ENCODE measurements at places on chromosomes 6 and 20.

GRCh38 chr20:38043512-38044300, 10.2 kb downstream of the RPRD1B start:
- no peak for DNase-seq

- no peak for DNase-seq
These were observed 27.5 kb upstream of the CEP85L start for GRCh38 chr6:118678866-118679265.

GRCh38 chr6:91358986-91359385, 772.1 kb upstream of the MAP3K7 start:
- DNase-seq, result no peak

DNA sequence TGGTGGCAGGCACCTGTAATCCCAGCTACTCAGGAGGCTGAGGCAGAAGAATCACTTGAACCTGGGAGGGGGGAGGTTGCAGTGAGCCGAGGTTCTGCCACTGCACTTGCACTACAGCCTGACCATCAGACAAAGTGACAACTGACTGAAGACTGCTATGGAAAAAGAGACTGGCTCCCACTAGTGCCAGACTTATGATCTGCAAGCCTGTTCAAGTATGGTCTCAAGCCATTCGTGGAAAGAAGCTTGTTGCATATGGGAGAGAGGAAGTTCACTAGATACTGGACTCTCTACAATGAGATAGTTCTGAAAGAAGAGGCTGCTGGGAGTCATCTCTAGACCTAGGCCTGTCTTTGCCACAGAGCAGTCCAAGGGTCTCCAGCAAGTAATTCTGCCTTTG, 26.7 kb downstream of the MDN1 start:
- DNase-seq, result peak; percentile 18

GRCh38 chr20:38609815-38610214, 8.2 kb downstream of the ARHGAP40 start:
- no peak for DNase-seq

- no peak for DNase-seq
These were observed 231.0 kb upstream of the EYS start for GRCh38 chr6:65938000-65938399.

DNA sequence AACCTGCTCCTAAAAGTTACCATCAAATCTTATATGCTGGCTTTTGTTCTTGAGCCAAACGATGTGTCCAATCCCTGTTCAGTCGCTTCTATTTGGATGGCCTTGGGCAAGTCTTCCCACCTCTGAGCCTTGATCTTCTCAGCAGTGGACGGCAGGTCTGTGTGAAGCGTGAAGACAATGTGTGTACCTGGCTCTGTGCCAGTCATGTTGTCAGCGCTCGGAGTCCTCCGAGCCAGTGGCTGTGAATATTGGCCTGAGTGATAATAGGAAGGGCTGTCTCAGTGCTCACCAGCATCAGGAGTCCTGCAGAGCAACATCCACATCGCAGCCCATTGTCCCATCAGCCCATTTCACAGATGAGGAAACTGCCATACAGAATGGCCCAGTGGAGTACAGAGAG, 219.0 kb downstream of the CDC5L start:
- DNase-seq, result no peak

DNA sequence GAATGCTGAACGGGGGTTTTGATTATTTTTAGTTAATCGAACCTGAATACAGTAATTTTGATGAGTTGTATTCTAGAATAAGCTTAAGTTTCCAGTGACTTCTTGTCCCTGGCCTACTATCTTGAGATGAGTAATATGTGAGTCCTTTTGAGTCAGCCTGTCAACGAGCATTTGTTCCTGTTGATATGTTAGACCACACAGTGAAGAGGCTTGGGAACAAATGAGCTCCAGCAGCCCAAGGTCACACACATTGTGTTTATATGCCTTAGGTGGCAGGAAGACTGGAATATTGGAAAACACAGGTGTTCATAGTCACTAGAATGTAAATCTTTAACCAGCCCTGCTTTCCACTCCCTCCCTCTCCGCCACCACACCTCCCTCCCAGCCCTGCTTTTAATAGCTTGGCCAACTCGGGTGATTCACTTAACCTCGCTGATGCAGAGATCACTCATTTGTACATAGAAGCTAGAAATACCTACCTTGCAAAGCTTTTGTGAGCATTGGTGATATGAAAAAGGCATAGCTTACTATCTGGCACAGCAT, 9.1 kb downstream of the SMPDL3A start:
- peak; percentile 13 for DNase-seq

DNA sequence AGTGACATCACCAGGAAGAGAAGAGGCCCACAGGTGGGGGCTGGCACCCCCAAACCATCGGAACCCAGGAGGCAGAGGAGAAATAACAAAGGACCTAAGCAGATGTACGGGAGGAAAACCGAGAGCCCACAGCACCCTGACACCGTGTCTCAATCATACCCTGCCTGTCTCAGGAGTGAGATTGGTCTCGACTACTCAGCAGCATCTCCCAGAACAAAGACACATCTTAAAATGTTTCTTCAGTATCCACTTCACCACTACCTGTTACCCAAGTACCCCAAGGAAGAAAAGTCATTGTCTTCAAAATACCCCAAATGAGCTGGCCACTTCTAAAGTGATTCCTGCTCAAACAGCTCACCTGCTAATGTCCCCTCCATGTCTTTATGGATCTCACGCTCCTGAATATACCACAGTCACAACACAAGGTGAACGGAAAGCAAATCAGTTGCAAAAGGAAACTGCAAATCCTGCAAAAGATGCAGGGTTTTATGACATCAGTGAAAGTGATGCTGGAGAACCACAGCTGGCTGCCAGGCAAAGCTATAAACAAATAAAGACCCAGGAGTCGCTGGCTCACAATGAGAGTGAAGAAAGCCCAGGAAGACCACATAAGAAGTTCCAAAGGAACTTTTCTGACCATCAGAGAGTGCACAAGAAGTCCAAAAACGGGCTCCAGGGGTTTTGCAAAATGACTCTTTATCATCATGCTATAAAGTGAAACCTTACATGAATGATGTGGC, 44.1 kb downstream of the PREX1 start:
- no peak for DNase-seq

DNA sequence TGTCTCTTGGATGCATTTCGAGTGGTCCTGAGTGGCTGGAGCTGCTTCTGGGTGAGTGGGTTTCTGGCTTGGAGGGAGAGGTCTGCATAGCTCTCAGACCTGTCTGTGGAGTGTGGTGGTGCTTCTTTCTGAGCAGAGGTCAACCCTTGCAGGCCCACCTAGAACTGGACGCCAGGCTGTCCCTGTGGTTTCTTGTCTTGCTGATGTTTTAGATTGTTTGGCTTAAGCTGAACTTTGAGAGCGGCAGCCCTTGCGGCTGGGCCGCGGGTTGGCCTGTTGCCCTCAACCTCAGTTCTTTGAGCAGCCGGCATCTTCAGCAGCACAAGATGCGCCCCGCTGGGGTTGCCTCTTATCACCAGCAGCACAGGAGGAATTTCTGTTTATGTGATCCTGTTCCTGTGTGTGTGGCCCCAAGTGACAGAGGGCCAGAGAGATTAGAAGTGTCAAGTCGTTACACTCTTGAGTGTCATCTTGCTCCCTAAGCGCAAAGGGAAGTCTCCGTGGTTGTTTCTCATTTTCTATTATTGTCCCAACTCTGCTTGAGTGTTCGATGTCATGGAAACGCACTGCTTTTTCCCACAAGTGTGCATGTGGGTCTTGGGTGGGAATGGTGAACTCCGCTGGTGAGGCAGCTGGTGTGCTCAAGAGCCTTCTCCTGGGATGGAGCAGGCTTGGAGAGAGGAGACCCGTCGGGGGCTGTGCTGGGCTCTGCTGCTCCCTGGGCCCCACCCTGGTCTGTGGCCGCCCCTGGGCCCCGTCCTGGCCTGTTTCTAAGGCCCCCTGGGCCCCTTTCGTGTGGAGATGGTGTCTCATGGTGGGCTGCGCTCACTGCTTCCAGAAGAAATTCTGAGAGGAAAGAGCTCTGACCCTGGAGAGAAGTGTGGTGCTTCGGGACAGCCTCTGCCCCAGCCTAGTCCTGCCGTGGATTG, 20.1 kb upstream of the SLC22A1 start:
- no peak for DNase-seq

GRCh38 chr6:108998485-108998884, 96.2 kb downstream of the SESN1 start:
- DNase-seq, result no peak

DNA sequence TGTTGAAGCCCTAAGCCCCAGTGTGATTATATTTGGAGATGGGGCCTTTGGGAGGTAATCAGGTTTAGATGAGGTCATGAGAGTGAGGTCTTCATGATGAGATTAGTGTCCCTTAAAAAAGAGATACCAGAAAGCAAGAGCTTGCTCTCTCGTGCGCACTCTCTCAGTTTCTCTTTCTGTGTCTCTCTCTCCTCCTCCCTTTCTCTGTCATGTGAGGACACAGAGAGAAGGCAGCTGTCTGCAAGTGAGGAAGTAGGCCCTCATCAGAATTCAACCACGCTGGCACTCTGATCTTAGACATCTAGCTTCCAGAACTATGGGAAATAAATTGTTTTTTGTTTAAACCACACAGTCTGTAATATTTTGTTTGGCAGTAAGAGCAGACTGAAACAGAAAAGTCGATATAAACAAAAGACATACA, 180.5 kb downstream of the IBTK start:
- DNase-seq, result no peak

DNA sequence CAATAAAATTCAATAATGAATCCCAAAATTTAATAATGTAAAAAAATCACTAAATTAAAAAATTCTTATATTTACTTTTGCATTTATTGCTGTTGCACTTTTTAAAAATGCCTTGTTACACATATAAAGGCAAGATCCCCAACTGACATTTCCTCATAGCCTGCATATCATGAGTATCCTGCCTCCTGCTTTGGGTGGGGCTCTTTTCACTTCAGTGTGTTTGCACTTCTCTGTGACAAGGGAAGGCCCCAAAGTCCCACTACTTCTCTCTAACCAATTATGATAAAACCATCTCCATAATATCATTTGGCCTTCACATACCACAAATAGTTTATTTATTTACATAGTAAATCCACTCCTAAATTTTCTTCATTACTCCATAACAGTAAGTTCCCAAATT, 446.1 kb upstream of the MARCKS start:
- DNase-seq, result no peak

GRCh38 chr6:30744054-30744805, at the start of gene IER3:
Gene IER3, minus strand, starts transcription at chr6:30744547. Its CDS starts 29 bp downstream, at chr6:30744518.
- peak; percentile 72 for DNase-seq

DNA sequence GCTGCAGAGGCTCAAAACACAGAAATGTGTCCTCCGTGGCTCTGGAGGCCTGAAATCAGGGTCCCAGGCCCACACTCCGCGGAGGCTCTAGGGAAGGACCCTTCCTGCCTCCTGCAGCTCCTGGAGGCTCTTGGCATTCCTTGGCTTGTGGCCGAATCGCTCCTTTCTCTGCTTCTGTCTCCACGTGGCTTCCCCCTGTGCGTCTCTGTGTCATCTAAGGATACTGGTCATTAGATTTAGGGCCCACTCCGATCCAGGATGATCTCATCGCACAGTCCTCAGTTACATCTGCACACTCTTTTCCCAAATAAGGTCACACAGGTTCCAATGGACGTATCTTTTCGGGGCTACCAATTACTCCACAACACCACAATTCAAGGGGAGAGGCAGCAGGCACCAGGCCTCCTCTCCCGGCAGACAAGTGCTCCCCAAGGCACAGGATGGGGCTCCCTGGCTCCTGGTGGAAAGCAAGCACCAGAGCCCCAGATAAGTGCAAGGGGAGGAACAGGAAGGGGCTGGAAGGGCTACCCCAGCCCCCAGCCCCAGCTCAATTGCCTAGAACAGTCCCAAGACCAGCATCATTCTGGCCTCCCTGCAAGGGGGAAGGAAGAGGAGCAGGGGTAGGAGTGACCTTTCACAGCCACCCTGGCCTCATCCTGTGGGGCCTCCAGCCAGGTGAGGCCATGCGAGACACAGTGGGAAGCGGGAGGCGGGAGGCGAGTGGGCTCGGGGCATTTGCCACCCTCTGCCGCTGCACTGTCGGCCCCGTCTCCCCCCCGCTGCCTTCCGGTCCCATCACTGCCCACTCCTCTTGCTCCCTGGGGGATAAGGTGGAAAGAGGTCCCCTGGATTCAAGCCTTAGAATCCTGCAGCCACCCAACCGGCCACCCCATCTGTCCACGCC, 16.3 kb downstream of the NTSR1 start:
- no peak for DNase-seq

GRCh38 chr6:148736774-148737412, 9.9 kb upstream of the UST start:
- DNase-seq, result no peak

- no peak for DNase-seq
These were observed 12.8 kb upstream of the PLN start for GRCh38 chr6:118535176-118535844.

- DNase-seq, result no peak
These were observed 99.6 kb upstream of the COL21A1 start for GRCh38 chr6:56346958-56347357.

DNA sequence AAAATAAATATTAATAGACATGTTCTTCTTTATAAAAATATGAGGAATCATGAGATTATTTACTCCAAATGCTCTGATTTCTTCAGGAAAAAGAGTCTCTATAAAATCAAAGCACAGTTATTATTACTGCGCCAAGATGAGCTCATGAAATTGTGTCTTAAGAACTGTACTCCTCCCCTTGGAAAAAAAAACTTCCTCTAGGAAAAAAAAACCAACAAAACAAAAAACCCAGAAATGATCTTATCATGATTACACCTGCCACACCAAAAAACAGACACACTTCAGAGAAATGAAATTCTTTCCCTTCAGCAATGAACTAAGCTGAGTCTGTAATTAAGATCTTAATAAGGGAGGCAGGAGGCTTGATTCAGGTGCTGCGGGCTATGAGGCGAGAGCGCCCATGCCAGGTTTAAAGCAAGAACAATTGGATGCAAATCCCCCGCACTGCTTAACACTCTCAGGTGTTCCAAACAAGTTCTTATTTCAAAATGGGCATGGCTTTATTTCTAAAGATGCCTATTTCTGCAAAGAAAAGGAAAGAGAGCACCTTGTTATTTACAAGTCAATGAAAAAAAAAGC, 9.1 kb downstream of the NEDD9 start:
- DNase-seq, result no peak

DNA sequence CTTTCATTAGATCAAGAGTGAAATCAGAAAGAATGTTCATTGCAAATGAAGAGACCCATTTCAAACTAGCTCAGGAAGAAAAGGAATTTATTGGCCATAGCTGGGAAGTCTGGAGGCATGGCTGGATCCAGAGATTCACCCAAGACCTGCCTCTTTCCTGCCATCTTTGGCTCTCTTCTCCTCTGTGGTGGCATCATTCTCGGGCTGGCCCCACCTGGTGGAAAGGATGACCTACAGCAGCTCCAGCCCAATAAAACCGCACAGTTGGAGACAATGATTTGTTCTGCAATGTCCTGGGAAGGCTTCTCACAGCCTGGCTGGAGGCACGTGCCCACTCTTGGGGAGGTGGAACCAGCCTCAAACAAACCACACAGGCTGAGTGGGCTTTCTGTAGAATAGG, 18.1 kb upstream of the FERMT1 start:
- DNase-seq, result peak; percentile 19

DNA sequence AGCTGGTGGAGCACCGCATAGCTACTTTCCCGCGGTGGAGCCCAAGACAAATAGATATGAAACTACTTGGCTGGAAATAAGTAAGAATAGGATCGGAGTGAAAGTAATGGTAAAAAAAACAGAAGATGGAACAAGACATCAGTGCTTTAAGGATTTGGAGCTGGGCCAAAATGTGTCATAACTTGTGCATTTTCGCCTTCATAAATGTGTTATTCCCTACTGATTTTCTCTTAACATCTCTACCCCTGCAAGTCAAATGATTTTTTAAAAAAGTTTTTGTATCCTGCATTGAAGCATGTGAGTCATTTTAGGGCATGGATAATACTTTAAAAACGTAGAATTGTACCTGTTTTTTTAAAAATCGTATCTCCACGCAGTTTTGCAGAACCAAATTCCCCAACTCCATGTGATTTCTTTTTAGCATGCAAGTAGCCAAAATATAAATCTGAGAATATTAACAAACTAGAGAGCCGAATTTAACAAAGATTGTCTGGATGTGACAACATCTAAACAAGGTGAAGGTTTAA, 882 bp upstream of the FAM184A start:
- no peak for DNase-seq

All from NCI-H146 (cell line).